ENCODE measurements at places on chromosomes 2 and 18. TPM values are rescaled to one million over a fixed set of nuclear protein-coding genes. Genes with fewer than 3 reads are reported as not detected.

The IHH gene
- total RNA-seq: not detected

The ARHGEF4 gene
- total RNA-seq: 0.29 TPM

The KHK gene
- total RNA-seq: 2.6 TPM

The DPYSL5 gene
- total RNA-seq: not detected

The CYP26B1 gene
- not detected for total RNA-seq

The FAM210A gene
- total RNA-seq: 13.9 TPM

The HOXD1 gene
- total RNA-seq: not detected

The BOLA3 gene
- total RNA-seq: 19.1 TPM

The SP140L gene
- total RNA-seq: 106 TPM

The ASB18 gene
- not detected for total RNA-seq

The ANKMY1 gene
- 33.4 TPM for total RNA-seq

The MAP2 gene
- 1.9 TPM for total RNA-seq

- DNase-seq: no peak
- peaks cover 5% of the 10 kb centered on the region for H3K27me3 ChIP-seq
- peaks cover 31% of the 10 kb centered on the region for H3K4me1 ChIP-seq
- no peak overlapping the region for H3K27ac ChIP-seq
- H3K36me3 ChIP-seq: no peaks in the 10 kb centered on the region
These were observed 4.1 kb upstream of the LYPD6B start for GRCh38 chr2:149034406-149034805.

DNA sequence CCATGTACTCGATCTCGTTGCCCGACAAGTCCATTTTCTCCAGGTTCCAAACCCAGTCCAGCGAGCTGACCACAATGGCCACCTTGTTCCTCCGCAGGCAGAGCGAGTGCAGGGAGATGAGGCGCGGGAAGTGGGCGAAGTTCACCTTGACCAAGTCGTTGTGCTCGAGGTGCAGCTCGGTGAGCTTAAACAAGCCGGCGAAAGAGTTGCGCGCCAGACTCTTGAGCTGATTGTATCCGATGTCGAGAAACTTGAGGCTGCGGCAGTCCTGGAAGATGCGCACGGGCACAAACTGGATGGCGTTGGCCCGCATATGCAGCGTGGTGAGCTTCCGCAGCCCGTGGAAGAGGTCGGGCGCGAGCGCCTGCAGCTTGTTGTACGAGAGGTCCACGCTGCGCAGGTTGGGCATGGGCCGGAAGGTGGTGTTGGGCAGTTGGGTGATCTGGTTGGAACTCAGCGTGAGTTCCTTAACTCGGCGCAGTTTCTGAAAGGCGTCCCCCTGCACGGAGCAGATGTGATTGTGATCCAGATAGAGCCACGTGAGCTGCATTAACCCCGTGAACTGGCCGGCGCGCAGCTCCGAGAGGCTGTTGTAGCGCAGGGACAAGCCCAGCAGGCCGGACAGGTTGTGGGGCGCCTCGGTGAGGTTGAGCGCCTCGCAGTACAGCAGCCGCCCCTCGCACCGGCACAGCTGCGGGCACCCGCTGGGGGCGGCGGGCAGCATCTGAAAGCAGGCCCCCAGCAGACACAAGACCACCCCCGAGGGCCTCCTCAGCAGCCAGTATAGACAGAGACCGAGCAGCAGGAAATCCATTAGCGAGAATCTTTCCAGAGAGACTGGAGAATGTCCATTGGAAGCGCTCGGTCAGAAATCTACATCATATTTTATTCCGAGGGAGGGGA is 1.3 kb downstream of the LRRTM1 start:
- no peak overlapping the region for H3K27ac ChIP-seq
- no peak overlapping the region for H3K4me3 ChIP-seq
- no peaks in the 10 kb centered on the region for H3K4me1 ChIP-seq
- H3K36me3 ChIP-seq: no peaks in the 10 kb centered on the region

GRCh38 chr2:96142217-96143113 is 2.8 kb downstream of the DUSP2 start:
- H3K27ac ChIP-seq: peak overlapping the region; percentile 91
- peak overlapping the region; percentile 93 for H3K4me3 ChIP-seq
- peaks cover 29% of the 10 kb centered on the region for H3K36me3 ChIP-seq
- peak; percentile 40 for DNase-seq

DNA sequence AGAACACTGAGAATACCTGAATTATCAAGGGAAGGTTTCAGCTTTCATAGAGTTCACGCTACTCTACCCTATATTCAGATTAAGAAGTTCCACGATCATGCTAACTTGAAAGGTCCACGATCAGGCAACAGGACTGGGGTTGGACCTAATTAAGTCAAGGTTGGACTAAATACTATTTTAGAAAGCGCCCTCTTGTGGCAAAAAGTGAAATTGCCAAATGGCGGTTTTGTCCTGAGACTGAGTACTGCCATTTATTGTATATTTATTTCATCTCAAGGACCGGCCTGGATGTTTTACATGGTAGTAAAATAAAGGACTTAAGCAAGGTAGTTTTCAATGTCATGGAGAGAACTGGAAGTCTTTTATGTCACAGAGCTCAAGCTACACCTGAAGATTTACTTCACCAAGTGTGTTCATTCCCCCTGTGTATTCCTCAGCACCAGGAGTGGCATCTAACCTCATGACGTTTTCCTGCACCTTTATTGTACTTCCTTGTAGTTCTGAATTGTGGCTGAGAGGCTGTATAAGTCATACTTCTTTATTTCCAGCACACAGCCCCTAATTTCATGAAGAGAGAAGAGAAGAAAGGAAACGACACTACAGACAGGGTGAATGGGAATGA is 56.8 kb downstream of the SRD5A2 start:
- H3K36me3 ChIP-seq: no peaks in the 10 kb centered on the region
- no peaks in the 10 kb centered on the region for H3K4me1 ChIP-seq
- H3K27me3 ChIP-seq: peaks cover 30% of the 10 kb centered on the region
- no peak for DNase-seq
- no peak overlapping the region for H3K27ac ChIP-seq
- H3K4me3 ChIP-seq: no peak overlapping the region

DNA sequence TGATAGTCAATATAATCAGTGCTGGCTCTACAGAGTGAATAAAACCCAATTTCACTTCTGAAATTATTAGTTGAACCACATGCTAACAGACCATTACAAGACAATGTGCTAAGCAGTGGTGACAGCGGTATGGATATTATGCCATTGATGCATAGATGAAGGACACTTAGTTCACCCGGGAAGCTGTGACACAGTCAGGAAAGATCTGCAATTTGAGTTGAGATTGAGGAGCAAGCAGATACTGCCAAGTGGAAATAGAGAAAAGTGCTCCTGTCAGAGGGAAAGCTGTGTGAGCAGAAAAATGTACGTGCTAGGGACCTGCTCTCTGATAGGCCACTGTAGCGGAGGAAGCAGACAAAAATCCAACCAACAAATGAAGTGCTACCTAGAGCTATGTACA is 529.5 kb upstream of the CDH2 start:
- no peaks in the 10 kb centered on the region for H3K27me3 ChIP-seq
- H3K27ac ChIP-seq: no peak overlapping the region
- no peak overlapping the region for H3K4me3 ChIP-seq

- H3K4me1 ChIP-seq: no peaks in the 10 kb centered on the region
- H3K4me3 ChIP-seq: no peak overlapping the region
- H3K27me3 ChIP-seq: no peaks in the 10 kb centered on the region
These were observed 337.7 kb downstream of the LRRTM1 start for GRCh38 chr2:79966882-79967281.

- H3K36me3 ChIP-seq: no peaks in the 10 kb centered on the region
- no peaks in the 10 kb centered on the region for H3K4me1 ChIP-seq
- peaks cover 7% of the 10 kb centered on the region for H3K27me3 ChIP-seq
These were observed 17.2 kb upstream of the TNP1 start for GRCh38 chr2:216877085-216877484.

DNA sequence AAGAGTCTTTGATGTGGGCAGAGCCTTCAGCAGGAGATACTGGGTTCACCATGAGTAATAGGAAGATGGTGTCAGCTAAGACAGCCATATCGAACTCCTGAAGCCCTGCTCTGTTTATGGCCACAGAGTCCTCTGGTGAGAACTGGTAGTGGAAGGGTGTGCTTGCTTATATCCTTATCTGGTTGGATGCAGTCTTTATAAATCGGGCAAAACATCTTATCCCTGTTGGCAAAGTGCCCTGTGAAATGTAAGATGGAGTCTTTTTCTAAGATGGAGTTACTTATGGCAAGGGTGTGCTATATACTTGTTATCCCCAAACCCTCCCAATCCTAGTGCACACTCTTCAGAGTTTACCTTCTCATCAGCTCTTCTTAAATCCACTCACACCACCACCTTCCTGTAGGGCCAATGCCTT is 190.8 kb upstream of the PARD3B start:
- peaks cover 13% of the 10 kb centered on the region for H3K27me3 ChIP-seq
- DNase-seq: no peak
- H3K4me3 ChIP-seq: no peak overlapping the region
- H3K27ac ChIP-seq: no peak overlapping the region
- no peaks in the 10 kb centered on the region for H3K36me3 ChIP-seq

GRCh38 chr18:48342581-48342980 is 66.6 kb downstream of the ZBTB7C start:
- H3K27me3 ChIP-seq: peaks cover 10% of the 10 kb centered on the region
- no peaks in the 10 kb centered on the region for H3K4me1 ChIP-seq
- no peak for DNase-seq

DNA sequence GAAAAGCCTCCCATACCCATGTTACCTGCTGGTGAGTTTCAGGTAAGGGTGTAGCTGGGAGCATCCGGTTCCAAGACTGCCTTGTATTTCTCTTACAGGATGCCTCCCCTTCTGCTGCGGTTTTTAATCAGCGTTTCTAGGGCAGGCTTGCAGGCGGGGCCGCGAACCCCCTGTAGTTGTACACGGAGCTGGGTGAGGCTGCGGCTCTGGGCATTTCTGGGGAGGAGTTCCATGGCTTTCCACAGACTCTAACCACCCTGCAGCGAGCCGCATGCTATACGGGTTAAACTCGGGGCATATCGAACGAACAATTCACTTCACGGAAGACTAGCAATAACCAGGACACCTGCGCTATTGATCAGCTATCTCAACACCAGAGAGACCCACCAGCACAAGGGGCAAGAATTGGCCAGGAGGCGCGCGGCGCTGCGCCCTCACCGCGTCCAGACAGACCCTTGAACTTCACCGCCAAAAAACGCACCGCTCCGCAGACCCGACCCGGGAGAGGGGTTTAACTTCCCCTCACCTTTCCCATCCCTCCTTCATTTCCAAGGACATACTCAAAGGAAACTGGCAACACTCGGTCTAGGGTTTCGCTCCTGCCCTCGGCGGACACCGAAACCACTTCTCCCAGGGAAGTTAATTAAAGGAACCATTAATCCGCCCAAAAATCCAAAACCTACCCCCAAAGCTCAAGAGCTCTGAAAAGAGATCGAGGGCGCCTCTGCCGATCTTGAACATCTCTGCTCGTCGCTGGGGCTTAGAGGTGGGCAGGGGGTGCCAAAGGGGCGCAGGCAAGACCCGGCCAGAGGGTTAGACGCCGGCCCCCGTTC is 909 bp downstream of the TGFA start:
- no peak for DNase-seq
- H3K36me3 ChIP-seq: no peaks in the 10 kb centered on the region
- H3K4me3 ChIP-seq: peak overlapping the region; percentile 84
- peaks cover 19% of the 10 kb centered on the region for H3K4me1 ChIP-seq
- peaks cover 51% of the 10 kb centered on the region for H3K27me3 ChIP-seq
- H3K27ac ChIP-seq: no peak overlapping the region

GRCh38 chr2:11813951-11814350 is 67.5 kb downstream of the LPIN1 start:
- H3K27ac ChIP-seq: no peak overlapping the region
- H3K36me3 ChIP-seq: peaks cover 81% of the 10 kb centered on the region
- no peak overlapping the region for H3K4me3 ChIP-seq
- H3K4me1 ChIP-seq: no peaks in the 10 kb centered on the region

- H3K27ac ChIP-seq: no peak overlapping the region
- no peak for DNase-seq
- H3K4me3 ChIP-seq: no peak overlapping the region
- no peaks in the 10 kb centered on the region for H3K36me3 ChIP-seq
- H3K4me1 ChIP-seq: no peaks in the 10 kb centered on the region
These were observed 357.4 kb downstream of the RND3 start for GRCh38 chr2:150129921-150130575.

DNA sequence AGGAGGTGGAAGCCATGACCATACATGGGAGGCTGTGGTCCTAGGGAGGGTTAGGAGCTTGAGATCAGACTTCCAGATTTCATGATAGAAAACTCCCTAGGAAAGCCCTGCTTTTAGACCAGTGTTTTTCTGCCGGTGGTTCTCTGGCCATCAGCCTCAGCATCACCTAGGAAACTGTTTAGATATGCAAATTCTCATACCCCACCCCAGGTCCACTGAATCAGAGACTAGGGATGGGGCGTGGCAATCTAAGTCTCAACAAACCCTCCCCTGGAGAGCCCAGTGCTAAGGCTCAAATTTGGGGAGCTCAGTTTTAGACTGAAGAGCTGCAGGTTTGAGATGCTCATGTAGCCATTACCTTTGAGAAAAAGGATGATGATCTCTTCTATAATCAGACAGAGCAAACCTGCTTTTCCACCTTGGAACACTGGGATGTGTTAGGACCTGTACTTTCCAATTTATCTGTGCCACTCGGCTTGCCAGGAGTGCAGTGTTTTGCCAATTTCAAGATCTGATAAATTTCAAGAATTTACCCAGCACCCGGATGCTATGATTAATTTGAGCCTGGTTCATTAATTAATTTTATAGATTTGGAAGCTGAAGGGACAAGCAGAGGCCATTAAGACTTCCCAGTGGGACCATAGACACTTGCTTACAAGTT is 31.5 kb upstream of the LYPD6B start:
- no peaks in the 10 kb centered on the region for H3K36me3 ChIP-seq
- H3K4me1 ChIP-seq: no peaks in the 10 kb centered on the region
- no peak for DNase-seq
- H3K4me3 ChIP-seq: no peak overlapping the region
- H3K27me3 ChIP-seq: no peaks in the 10 kb centered on the region

DNA sequence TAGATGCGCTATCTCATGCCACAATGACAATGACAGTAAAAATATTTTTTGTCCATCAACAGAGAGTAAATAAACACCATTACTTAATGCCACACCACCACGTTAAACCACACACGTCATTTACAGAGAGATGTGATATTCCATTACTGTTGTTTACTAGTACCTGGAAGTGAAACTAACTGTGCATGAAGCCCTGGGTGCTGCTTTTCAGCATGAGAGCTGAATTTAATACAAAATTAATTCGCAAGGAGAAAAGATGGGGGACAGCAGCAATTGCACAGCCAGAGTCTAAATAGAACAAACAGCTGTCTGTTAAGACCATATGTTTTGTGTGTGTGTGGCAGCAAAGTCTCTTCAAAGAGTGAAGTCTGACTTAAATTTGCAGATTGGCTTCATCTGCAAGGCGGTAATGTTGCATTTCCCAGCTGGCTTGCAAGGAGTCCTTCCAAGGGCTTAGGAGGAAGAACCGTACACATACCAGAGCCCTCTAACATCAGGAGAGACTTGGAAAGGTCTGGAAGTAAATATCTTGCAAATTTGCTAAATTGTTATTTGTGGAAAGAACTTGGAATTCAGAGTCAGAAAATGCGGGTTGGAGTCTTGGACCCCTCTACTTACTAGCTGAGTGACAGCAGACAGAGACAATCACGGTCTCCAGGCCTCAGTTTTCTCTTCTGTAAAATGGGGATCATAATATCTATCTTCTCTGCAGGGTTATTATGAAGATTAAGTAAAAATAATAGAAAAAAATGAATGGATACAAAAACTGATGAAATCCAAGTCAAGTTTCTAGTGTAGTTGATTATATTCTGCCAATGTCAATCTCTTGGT is 127.6 kb downstream of the ALPK2 start:
- no peak overlapping the region for H3K4me3 ChIP-seq
- peaks cover 10% of the 10 kb centered on the region for H3K27me3 ChIP-seq
- no peak overlapping the region for H3K27ac ChIP-seq
- H3K36me3 ChIP-seq: no peaks in the 10 kb centered on the region
- peaks cover 12% of the 10 kb centered on the region for H3K4me1 ChIP-seq

- no peaks in the 10 kb centered on the region for H3K36me3 ChIP-seq
- no peaks in the 10 kb centered on the region for H3K4me1 ChIP-seq
- no peak for DNase-seq
- no peak overlapping the region for H3K4me3 ChIP-seq
- H3K27me3 ChIP-seq: no peaks in the 10 kb centered on the region
- H3K27ac ChIP-seq: no peak overlapping the region
These were observed 314.0 kb upstream of the FAM98A start for GRCh38 chr2:33913071-33913616.
